ENCODE measurements at places on chromosomes 6 and 20.

DNA sequence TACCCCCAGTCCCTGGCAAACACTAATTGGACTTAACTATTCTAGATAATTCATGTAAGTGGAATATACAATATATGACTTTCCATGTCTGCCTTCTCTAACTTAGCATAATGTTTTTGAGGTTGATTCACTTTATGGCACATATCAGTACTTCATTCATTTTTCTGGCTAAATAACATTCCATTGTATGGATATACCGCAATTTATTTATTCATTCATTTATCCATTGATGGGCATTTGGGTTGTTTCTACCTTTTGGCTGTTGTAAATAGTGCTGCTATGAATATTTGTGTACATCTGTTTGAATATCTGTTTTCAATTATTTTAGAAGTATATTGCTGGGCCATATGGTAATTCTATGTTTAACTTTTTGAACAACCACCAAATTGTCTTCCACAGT is 616.3 kb downstream of the UTRN start:
- no peak for DNase-seq

DNA sequence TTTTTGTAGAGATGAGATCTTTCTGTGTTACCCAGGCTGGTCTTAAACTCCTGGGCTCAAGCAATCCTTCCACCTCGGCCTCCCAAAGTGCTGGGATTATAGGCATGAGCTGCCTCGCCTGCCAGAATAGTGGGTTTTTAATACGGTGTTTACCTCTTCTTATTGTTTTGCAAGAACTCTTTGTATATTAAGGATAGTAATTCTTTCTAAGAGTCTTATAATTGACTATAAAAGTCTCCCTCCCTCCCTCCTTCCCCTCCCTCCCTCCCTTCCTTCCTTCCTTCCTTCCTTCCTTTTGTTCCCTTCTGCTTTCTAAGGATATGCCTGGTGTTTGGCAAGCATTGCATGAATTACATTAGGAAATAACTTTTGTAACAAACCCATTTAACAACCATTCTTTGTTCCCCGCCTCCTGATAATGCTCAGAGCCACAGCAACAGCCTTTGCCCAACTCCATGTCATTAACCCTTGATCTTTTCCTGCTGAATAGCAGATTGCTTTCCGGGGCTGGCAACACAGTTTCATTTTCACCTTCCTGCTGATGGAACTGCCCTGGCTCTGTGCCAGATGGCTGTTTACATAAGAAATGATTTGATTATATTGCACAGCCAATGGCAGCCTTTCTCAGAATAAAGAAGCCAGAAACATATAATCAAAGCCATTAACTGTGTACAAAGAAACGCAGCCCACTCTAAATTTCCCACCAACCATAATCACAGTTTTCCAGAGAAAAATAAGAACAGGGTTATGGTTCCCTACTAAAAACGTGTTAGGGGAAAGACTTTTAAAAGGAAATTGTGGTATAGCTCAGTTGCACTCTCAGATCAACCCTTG is 143.7 kb upstream of the PTPN1 start:
- DNase-seq, result no peak

- DNase-seq, result no peak
Observed at GRCh38 chr6:3960754-3961361, 111.7 kb downstream of the FAM50B start.

- DNase-seq, result no peak
Observed at GRCh38 chr6:116395647-116396046, 24.9 kb downstream of the DSE start.

DNA sequence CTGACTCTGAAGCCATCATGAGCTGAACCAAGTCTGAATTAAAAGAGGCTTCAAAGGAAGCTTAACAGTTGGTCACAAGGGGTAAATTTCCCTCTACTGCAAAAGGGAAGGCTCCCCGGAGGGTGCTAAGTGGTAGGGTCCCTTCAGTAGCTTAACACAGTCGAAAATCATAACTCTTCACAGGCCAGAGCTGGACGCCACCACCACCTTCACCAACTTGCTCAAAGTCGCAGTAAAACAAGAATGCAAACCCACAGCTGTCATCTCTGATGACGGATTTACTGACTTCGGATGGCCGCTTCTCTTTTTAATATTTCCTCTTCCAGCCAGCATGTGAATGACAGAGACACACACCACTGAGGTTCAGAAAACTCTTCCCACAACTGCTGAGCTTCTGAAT is 144.7 kb upstream of the FBXL4 start:
- no peak for DNase-seq

GRCh38 chr6:66307490-66307889 is 600.5 kb upstream of the EYS start:
- DNase-seq, result no peak

DNA sequence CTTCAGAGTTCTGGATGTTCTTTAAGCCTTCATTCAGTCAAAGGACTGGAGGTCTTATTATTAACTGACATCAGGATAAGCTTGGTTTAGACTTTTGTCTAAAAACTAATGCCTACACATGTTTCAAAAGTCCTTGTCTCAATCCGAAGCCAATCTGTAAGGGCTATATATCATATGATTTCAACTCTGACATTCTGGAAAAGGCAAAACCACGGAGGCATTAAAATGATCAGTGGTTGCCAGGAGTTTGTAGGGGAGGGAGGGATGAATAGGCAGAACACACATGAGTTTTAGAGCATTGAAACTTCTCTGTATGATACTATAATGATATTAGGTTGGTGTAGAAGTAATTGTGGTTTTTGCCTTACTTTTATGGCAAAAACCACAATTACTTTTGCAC is 1285.8 kb upstream of the CITED2 start:
- DNase-seq, result no peak

GRCh38 chr6:150373260-150373701 is 4.5 kb downstream of the IYD start:
- no peak for DNase-seq

DNA sequence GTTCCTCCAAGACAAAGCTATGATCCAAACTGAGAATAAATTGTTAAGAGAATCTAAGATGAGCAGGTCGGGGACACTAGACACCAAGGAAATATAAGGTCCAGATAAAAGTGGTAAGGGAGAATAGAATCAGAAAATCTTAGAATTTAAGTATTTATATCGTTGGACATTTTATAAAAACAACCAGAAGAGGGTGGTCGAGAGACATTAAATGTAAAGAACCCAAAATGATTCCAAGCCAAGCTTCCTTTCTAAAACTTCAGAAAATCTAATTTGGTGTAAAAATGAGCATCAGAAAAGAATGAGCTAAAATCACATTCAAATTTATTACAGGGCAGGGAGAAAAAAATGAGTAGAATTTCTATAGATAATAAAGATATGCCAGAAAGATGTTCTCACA is 97.8 kb upstream of the OGFRL1 start:
- DNase-seq, result no peak

DNA sequence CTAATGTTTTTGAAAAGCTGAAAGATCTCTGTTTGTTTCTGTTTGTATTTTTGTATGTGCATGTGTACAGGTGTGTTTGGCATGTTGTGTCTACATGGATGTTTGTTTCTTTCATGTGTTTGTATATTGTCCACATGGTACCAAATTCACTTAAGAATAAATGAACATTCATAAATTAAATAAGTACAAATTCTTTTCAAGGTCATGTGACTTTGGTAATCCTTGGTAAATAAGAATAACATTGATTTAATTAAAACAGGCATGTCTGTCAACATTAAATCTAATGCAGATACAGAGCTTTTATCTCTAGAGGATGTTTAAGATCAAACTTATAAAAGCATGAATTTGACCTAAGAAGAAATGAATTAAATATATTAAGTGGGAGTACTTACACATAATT is 219.8 kb upstream of the EPHA7 start:
- DNase-seq, result no peak

DNA sequence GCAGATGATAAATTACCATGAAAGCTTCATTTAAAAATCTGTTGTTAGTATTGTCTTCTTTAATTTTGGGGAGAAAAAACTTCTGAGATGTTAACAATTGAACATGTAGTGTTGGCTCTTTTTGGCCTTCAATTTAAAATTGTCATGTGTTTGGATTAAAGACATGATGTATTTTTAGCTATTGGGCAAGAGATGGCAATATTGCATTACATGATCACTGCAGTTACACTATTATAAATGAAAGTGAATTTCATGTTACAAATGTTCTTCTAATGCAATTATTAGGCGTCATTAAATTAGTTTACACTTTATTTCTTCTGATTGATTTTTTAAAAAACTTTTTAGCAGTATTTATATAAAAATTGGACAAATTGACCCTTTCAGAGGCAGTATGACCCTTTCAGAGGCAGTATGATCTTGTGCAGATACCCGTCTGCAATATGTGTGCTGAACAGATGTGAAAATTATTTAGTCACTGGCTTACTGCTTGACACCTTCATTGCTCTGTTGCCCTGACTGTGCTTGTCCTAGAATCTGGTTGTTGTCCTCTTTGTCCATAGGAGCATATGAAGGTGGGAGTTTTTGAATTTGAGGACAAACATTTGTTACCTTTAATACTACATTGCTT is 25.8 kb downstream of the CDKAL1 start:
- DNase-seq, result no peak

GRCh38 chr6:138509371-138509770 is 10.1 kb upstream of the NHSL1 start:
- DNase-seq, result no peak

DNA sequence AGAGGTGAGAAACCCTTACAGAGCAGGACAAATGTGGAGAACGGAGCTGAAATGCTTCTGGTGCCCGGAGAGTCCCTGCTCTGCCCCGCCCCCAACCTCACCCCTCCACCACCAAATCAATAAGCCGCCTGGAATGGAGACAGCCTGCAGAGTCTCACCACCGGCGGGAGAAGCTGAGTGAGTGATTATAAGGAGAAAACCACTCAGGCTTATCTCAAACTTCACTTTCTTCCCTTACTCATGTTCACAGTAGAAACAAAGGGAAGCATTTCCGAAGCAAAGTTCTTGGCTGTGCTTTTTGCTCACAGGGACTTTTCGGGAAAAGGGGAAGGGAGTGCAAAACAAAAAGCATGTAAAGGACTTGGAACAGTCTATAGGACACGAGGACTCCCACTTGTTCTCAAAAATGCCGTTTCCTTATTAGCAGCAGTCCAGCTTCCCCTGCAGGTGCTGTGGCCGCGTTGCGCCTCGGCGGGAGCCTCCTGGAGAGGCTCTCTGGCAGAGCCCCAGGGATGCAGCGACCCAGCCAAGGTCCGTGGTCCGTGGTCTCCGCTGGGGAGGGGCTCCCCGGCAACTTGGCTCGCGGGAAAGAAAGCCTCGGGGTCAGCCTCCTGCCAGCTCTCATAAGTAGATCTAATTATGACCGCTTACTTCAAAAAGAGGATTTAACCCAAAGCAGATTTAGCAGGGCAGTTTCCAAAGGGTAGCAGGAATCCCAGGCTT is 64.8 kb upstream of the TMEM30A start:
- DNase-seq, result no peak

DNA sequence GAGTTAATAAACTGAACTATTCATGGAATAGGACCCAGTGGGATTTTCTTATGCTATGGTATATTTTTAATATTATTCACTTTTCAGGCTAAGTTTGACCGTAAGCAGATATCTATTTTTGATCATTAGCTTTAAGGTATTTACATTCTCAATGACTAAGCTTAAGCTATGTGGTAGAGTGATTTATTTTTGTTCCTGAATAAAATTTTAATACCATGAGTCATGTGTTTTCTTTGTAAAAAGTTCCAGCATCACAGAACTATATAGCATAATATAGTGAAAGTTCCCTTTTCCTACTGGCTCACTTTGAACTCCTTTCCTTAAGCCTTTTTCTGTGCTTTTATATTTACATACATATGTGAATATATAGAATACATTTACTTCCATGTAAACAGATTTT is 75.8 kb downstream of the BCKDHB start:
- DNase-seq, result no peak

DNA sequence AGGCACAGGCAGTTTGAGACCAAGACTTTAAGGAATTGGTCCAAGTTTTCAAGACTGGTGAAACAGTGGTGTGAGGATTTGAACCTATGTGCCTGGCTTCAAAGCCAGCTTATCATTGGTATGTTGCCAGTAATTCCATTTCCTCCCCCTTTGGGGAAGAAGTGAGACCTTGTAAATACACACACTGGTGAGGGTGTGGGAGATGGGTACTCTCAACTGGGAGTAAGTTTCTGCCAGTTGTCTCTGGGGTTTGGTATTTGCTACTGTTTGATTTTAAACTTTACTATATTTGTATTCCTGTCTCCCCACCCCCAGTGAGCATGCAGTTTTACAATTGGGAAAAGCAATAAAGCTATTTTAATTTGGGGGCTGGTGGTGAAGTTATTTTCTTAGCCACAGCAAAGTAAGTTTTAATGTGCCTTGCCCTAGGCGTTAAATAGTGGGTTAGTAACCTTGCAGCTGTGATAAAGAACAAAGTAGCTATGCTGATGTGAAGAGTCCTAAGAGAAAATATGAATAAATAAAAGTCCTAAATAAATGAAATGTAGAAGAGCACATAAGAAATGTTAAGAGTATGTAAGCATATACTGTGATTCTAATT is 31.0 kb downstream of the SNX9 start:
- DNase-seq, result no peak

DNA sequence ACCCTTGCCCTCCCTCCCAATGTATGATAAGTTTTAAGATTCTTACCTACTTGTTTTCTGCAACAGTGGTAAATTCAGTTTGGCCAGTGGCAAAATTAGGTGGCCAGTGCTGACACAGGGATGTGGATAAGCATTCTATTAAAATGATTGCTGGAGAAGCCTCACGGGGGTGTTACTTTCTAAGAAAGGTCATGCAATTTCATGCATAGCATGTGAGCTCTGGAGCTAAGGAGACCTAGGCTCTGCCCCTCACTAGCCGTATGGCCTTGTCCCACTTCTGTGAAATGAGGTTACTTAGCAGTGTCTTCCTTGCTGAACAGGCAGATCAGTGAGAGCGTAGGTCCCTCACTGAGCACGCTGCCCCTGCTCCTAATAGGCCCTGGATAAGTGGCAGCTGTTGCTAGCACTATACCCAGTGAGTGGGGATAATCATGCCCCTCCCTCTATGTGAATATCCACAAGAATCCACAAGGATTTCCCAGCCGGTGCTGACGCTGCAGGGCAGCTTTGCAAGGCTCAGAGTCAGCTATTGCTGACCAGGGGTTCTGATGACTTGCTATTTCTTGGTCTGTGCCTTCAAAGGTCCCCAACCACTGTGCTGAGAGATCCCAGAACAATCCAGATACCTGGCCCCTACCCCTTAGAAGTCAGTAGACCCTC is 86.5 kb upstream of the MRPS10 start:
- no peak for DNase-seq

GRCh38 chr6:166545156-166546034 is 41.1 kb downstream of the RAMACL start:
- no peak for DNase-seq

- no peak for DNase-seq
Observed at GRCh38 chr6:139490482-139490881, 116.0 kb upstream of the CITED2 start.
